Bronchial epithelial cell (primary cell): ENCODE measurements at places on chromosomes 3 and 15.

- no peak for DNase-seq
Measured at GRCh38 chr15:59976480-59977271, 27.4 kb upstream of the FOXB1 start.

GRCh38 chr3:23256741-23257435 is 53.8 kb downstream of the UBE2E2 start:
- DNase-seq = no peak

DNA sequence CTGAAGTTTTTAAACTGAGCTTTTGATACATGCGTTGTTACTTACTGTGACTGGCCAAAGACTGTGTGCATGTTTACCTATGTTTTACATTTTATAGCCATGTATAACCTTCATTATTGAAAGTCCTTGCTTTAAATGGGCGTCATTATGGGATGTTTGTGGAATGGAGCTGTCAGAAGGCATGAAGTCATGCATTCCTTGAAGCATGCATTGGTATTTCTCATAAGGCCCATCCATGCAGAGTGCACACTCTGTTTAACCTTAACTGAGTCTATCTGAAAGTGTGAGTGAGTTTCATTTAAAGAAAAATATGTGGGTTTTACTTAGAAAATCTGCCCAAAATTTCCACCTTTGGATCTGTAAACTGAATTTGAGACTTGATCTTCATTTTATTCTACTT is 51.1 kb downstream of the PSMD6 start:
- DNase-seq = peak; percentile 43

DNA sequence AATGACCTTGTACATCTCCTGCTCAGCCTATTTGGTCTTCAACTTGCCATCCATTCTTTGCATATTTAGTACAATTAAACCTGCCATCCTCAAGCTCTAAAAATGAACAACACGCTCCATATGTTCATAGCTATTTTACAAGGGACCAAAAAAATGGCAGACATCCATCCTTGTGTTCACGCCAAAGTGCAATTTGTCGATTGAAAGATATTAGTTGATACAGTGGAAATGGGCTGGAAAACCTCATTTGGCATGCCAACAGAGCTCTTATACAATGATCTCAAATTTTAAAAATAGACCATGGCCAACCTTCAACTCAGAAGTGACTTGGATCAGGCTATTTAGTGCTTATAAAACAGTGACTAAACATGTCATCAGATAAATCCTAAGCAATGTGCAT is 413.6 kb upstream of the ARL6 start:
- DNase-seq = no peak

DNA sequence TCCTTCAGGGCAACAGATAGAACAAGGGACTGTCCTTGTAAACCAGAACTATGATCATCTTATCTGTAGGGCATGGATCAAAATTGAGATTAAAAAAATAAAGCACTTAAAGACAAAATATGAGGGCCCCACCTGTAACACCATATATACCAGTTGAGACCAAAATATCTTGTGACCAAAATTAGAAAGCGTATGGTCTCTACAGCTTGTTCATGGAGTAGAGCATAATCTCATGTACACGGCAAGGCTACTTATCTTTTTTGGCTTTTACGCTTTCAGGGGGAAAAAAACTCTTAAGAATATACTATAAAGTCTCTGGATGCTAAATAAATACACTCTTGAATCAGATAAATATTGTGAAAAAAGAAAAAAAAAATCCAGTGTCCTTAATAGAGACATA is 49.3 kb downstream of the ADAMTS9 start:
- DNase-seq = no peak

DNA sequence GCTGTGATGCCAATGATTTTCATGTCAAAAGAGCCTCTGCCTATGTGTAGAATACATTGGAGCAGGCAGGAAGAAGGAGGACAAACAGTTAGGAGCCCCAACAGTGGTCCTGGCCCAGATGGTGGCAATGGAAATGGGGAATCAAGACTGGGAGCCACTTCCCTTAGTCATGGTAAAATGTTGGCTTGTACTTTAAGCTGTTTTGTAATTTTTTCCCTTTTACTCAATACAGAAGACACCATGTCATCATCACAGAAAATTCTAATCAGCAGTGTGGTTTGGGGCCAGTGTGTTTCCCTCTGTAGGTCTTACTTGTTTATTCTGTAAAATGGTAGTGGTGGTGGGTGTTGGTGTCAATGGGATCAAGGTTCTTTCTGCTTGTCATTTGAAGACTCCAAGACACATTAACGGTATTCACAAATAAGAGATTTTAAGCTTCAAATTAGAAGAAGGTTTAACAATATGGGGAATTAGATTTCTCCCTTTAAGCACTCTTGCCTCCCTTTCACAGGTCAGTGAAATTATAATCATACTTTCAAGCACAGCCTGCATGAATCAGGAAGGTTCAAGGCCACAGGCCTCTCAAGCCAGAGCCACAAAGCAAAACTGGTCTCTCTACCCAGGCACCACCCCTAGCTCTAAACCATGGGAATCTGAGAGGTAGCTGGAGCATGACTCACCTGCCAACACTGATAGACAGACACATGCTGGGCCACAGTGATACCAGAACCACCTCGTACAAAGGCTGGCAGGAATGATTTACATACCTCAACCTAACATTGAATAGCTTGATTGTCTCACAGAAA is 24.9 kb downstream of the SIAH2 start:
- peak; percentile 87 for DNase-seq

DNA sequence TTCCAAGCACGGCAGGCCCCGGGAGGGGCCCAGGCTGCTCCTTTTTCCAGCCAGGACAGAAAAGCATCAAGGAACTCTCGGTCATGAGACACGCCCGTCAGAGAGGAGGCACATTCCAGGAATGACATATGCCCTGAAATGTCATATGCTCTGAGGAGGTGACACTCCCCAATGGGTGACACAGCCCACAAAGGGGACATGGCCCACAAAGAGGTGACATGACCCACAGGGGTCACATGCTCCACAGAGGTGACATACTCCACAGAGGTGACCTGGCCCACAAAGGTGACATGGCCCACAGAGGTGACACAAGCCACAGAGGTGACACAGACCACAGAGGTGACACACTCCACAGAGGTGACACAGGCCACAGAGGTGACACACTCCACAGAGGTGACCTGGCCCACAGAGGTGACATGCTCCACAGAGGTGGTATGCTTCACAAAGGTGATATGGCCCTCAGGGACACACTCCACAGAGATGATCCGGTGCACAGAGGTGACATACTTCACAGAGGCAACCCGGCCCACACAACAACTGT is 79.2 kb downstream of the ABHD5 start:
- no peak for DNase-seq

DNA sequence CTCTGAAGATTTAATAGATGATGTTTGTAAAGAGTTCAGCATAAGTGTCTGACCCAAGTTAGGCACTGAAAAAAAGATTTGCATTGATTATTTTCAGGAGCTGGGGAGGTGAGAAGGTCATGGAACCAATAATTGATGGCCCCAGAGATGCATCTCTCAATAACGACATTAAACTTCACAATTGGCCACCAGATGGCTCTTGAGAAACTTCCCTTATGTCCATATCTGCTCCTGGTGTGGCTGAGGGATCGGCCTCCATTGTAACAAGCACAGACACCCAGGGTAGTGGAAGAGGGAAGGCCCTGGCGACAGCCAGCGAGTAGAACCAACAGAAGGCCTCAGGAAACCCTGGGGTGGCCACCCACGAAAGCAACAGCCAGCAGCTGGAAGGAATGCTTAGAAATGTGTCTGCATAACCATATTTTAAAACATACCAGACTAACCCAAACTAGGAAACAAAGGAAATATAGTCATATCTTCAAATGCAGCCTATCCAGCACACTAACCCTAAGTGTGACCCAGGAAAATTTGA is 536.7 kb downstream of the SOX2 start:
- DNase-seq = no peak
